ENCODE measurements at places on chromosomes 3 and 15.

GRCh38 chr15:75966073-75966472 lies 46.2 kb downstream of the NRG4 start:
- DNase-seq: peak; percentile 17

DNA sequence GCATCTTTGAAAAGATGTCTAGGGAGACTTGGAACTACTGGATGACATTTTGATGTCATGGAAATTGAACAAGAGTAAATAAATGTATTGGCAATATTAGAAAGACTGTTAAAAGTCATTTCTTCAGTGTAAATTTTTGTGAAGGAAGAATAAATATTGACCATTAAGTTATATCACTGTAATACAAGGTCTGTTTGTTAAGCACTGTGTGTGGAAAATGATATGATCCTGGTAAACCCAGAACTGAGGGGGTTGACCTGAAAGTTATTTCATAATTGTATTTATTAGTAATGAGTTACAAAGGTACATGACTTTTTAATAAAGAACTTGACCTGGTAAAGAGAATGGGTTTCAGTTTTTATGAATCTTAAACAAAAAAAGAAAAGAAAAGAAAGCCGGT lies 106.6 kb downstream of the B3GALNT1 start:
- no peak for DNase-seq

- peak; percentile 34 for DNase-seq
These were observed 26.0 kb upstream of the CORO2B start for GRCh38 chr15:68552773-68553172.

DNA sequence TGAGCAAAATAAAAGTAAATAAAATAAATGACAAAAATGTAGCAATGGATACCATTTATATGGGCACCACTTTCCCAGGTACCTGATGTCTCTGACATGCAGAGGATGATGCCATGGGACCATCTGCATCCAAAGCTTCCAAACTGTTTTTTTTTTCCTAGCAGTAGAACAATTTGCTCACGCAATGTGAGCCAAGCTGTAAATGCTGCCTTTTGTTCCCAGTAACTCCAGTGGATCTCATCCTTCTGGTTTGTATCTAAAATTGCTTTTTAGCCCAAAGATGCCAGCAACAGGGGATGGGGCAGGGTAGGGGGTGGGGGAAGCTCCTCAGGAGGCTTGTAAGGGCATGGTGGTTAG lies 32.7 kb downstream of the SLC12A8 start:
- no peak for DNase-seq

DNA sequence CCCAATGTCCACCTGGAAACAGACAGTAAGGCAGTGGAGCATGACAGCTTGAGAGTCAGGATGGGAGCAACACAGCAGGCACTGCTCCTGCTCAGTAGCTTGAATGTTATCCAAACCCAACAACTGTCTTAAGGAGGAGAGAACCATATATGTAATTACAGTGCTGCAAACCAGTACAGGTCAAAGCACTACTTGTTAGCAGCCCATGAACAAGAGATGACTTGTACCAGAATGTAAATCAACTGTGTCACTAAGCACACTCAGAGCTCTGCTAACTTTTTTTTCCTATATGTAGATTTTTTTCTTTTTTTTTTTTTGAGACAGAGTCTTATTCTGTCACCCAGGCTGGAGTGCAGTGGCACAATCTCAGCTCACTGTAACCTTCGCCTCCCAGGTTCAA lies 87.1 kb downstream of the ANO10 start:
- DNase-seq: no peak

- DNase-seq: no peak
These were observed 23.7 kb downstream of the ABHD2 start for GRCh38 chr15:89111961-89112340.

DNA sequence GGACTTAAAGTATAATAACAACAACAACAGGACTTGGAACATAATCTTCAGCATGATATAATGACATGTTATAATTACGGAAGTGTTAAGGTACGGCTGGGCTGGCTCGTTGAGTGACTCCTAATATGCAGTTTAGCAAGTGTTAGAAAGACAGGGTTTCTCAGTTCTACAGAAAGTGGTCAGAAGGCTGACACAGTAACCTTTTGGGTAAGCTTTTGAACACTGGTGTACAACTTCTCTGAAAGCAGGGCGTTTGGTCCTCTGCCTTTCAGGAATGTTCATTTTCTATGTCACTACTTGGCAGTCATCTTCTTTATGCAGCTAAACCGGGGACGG lies 133.3 kb upstream of the SLC2A2 start:
- DNase-seq: no peak

- no peak for DNase-seq
These were observed 173.8 kb downstream of the SMAD6 start for GRCh38 chr15:66875588-66876420.

GRCh38 chr15:25846377-25846776 lies 16.8 kb downstream of the ATP10A start:
- DNase-seq: no peak

GRCh38 chr3:29763115-29763514 lies 482.2 kb downstream of the RBMS3 start:
- DNase-seq: no peak

DNA sequence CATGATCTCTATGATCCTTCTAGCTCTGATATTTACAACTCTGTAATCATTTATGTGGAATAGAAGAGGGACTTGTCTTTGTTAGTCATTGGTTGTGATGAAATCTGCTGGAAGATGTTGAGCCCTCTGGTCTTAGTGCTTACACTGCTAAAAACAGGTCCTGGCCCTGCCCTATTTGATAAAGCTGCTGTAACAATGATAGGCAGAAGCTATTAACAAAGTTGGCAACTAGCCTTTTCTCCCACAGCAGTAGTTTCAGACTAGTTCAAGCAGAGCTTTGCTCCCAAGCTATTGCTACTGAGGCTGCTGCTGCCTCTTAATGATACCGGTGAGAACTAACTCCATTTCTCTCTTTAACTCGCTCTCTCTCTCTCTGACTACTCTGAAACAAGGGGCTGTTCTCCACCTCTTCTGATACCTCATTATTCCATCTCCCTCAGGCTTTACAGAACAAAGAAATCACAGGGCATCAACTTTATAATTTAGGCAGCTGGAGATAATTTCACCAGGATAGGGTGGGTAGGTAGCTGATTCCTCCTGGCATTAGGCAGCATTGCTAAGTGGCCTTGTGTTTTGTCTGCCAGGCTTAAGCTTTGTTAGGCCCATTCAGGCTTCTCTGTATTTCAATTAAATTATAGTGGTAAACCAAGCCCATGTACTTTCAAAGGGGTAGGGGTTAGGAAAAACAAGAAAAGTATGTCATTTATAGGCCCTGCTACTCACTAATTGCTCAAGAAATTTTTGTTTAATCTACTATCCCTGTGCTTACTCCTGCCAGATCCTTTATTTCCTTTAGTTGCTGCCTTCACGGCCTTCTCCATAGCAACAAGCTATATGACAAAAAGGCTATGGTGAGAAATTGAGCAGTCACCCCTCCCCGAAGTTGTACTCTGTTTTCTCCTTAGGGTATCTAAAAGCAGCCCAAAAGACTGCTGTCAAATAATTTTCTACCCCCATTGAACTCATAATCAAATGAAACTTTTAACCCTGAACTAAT lies 139.6 kb downstream of the RBPMS2 start:
- no peak for DNase-seq

GRCh38 chr3:156445117-156446090 lies 109.5 kb downstream of the SSR3 start:
- DNase-seq: no peak

- DNase-seq: no peak
These were observed 80.9 kb downstream of the PEX5L start for GRCh38 chr3:179955809-179956208.

DNA sequence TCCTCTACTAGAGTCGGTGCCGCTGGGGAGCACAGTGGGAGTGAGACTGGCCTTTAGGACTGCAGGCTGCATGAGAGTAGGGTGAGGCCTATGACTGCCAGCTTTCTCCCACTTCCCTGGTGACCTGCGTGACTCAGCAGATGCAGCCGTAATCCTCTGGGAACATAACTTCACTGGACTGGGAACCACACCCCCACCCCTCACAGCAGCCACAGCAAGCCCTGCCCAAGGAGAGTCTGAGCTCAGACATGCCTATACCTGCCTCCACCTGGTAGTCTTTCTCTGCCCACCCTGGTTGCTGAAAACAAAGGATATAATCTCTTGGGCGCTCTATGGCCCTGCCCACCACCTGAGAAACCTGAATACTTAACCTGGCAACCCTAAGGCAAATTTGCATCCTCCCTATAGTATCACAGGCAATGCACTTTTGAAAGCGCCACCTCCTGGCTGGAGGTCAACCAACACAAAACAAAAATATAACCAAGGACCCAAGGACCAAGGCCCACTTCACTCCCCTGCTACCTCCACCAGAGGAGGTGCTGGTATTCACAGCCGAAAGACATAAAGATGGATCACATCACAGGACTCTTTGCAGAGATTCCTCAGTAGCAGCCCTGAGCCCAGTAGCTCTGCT lies 308.9 kb downstream of the CTNNB1 start:
- no peak for DNase-seq

DNA sequence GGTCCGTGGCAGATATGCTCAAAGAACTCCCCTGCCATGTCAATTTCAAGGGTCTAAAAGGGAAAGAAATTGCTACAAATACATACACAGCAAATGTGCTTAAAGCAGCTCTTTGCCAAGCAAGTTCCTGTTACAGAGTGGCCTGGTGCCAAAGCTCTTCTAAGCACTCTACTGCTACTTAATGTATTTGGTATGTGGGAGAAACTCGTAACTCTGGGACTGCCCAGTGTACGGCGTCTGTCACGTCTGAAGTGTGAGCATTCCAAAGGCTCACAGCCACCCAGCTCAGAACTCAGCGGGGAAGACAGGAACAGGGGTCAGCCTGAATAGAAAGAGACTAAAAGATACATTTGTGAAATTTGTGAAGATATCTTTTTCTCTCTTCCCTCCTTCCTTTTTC lies 54.6 kb downstream of the RBMS3 start:
- DNase-seq: peak; percentile 83

DNA sequence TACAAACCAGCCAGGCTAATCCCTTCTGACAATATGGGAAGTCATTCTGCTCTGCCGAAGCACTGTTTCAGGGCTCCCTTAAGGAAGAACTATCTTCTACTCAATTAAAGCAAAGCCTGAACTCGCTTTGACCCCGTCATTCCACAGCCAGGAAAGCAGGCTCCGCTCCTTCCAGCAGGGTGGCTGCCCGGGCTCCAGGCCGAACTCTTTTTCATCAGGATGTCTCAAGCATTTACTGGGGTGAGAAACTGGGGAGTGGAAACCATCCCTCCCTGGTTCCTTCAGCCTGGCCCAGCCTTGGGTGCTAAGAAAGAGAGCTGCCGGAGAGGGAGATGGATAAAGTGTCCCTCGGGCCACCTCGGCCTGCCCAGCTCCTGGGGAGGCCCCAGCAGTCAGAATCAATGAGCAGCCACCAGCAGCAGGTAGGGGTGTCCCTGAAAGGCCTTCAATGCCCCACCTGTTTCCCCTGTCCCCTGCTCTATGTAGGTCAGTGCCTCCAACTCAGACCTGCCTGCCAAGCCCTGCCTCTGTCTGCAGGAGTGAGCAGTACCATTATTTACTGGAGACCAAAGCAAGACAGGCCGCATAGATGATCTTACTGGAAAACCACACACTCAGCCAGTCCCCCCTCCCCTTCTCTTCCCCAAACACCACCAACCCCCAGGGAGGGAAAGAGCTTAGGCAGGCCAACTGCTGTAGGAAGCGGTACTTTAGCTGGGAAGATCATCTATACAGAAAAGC lies 225.6 kb upstream of the TLE3 start:
- DNase-seq: no peak

DNA sequence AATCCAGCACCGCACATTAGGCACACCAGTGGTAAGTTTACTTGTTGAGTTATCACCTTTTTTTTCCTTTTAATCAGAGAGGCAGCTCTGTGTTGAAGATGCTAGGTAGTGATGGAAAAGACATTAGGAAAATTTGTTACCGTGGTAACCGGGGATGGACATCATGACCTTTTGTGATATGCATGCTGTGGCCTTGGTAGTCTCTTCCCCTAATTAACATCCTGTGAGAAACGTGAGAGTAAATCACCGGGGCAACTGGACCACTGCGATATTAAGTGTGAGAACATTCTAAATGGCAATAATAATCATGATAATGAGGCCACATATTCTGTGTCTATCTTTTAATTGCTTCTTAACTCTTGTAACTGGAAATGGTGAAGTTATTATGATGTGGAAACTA lies 362.0 kb downstream of the CACNA2D3 start:
- no peak for DNase-seq

- DNase-seq: no peak
These were observed 89.9 kb downstream of the BBX start for GRCh38 chr3:107612664-107613084.

- DNase-seq: no peak
These were observed 17.9 kb upstream of the CRABP1 start for GRCh38 chr15:78322243-78322642.

DNA sequence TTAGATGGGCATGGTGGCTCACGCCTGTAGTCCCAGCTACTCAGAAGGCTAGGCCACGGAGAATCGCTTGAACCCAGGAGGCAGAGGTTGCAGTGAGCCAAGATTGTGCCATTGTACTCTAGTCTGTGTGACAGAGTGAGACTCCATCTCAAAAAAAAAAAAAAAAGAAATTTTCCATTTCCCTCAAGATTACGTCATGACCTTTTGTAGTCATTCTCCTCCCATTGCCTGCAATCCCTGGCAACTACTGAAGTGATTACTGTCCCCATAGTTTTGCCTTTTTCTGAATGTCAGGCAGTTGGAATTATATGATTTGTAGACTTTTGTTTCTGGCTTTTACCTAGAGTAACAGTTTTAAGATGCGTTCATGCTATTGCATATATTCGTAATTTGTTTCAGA lies 28.0 kb downstream of the WDR76 start:
- DNase-seq: no peak

GRCh38 chr3:9901967-9902366 lies 681 bp upstream of the IL17RE start:
- DNase-seq: no peak

DNA sequence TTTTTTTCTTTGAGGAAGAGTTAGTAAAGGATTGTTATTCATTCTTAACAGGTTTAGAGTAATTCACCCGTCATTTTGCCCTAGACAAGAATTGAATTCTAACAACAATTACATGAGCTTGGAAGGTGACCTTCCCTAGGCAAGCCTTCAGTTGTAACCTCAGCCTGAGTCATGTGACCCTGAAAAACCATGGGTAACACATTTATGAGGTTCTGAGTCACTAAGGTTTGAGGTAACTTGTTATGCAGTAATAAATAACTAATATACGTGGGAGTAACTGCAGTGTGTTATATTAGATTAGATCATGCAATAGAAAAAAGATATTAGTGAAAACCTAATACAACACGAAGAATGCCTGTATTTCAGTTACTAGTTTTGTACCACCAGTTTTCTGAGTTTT lies 237.6 kb upstream of the NDN start:
- DNase-seq: no peak

- DNase-seq: no peak
These were observed 786.7 kb upstream of the EPHA6 start for GRCh38 chr3:96027718-96028117.

GRCh38 chr3:56862352-56863062 lies 60.8 kb upstream of the ARHGEF3 start:
- DNase-seq: peak; percentile 67

- DNase-seq: no peak
These were observed 885.1 kb upstream of the CADM2 start for GRCh38 chr3:84073664-84074063.

- DNase-seq: peak; percentile 16
These were observed 556 bp downstream of the USP19 start for GRCh38 chr3:49120096-49120437.

Data from COLO829 (cell line).